ENCODE measurements at places on chromosomes 4 and X. TPM values are rescaled to one million over a fixed set of nuclear protein-coding genes. Genes with fewer than 3 reads are reported as not detected.

PIR gene
- 2.6 TPM for total RNA-seq

DNA sequence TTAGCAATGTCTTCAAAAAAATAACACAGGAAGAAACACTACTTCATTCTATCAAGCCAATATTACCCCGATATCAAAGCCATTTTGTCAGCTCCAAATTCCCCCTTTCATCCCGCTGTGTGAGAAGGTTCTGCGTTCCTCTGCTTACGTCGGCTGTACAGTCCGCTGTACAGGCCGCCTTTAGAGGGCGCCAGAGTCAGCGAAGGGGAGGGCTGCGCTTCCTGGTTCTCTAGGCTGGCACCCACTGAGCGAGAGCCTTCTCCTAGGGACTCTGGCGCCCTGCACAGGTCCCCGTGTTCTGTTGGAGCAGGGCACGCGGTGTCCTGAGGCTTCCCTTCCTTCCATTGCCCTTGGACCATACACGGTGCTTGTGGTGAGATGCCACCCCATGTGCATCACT lies 25.3 kb upstream of the CT45A1 start:
- H3K4me1 ChIP-seq: no peaks in the 10 kb centered on the region
- peak; percentile 34 for DNase-seq
- H3K4me3 ChIP-seq: no peak overlapping the region
- H3K27me3 ChIP-seq: no peaks in the 10 kb centered on the region
- H3K36me3 ChIP-seq: no peaks in the 10 kb centered on the region
- H3K27ac ChIP-seq: no peak overlapping the region

- DNase-seq: no peak
- no peak overlapping the region for H3K4me3 ChIP-seq
- H3K27me3 ChIP-seq: no peaks in the 10 kb centered on the region
- H3K27ac ChIP-seq: no peak overlapping the region
These were observed 106.9 kb upstream of the FTHL17 start for GRCh38 chrX:31178769-31179125.

- H3K27me3 ChIP-seq: no peaks in the 10 kb centered on the region
- H3K36me3 ChIP-seq: no peaks in the 10 kb centered on the region
- H3K4me3 ChIP-seq: no peak overlapping the region
- H3K4me1 ChIP-seq: no peaks in the 10 kb centered on the region
- no peak overlapping the region for H3K27ac ChIP-seq
These were observed 1146.9 kb downstream of the PDHA2 start for GRCh38 chr4:96986816-96987215.

GNRHR gene
- total RNA-seq: not detected

LGI2 gene
- 20.5 TPM for total RNA-seq

GRCh38 chr4:94452476-94453371 lies 982 bp downstream of the PDLIM5 start:
- DNase-seq: peak; percentile 54
- no peaks in the 10 kb centered on the region for H3K36me3 ChIP-seq
- peak overlapping the region; percentile 86 for H3K27ac ChIP-seq

DNA sequence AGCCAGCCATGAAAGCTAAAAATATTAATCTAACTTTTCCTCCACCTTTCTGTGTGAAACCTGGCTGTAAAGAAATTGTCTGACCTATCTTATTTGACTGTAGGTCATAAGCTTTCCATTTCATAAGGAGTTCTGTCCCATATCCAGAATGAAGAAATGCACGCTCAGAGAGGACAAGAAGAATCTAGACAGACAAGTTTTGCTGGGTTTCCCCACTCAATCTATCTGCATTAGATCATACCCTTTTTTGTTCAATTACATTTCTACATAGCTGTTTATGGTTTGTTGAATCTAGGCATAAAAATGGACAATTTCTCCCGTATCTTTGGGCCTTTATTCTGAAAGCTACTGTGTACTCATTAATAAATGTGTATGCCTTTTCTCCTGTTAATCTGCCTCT lies 1495.1 kb downstream of the C4orf33 start:
- no peaks in the 10 kb centered on the region for H3K4me1 ChIP-seq
- H3K27ac ChIP-seq: no peak overlapping the region
- H3K27me3 ChIP-seq: peaks cover 4% of the 10 kb centered on the region

DNA sequence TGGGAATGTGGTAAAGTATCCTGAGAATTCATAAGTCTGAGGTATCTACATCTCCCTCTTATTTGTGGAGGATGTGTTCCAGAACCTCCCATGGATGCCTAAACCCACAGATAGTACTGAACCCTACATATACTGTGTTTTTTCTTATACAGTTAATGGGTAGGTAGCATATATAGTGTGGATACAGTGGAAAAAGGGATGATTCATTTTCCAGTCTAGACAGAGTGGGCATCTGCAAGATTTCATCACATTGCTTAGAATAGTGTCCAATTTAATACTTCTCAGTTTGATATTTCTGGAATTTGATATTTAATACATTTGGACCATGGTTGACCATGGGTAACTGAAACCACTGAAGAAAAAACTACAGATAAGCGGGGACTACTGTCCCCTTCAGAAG lies 155.0 kb upstream of the ANKRD50 start:
- H3K27ac ChIP-seq: no peak overlapping the region
- no peaks in the 10 kb centered on the region for H3K36me3 ChIP-seq
- DNase-seq: no peak
- H3K4me1 ChIP-seq: no peaks in the 10 kb centered on the region
- H3K27me3 ChIP-seq: no peaks in the 10 kb centered on the region
- H3K4me3 ChIP-seq: no peak overlapping the region

DNA sequence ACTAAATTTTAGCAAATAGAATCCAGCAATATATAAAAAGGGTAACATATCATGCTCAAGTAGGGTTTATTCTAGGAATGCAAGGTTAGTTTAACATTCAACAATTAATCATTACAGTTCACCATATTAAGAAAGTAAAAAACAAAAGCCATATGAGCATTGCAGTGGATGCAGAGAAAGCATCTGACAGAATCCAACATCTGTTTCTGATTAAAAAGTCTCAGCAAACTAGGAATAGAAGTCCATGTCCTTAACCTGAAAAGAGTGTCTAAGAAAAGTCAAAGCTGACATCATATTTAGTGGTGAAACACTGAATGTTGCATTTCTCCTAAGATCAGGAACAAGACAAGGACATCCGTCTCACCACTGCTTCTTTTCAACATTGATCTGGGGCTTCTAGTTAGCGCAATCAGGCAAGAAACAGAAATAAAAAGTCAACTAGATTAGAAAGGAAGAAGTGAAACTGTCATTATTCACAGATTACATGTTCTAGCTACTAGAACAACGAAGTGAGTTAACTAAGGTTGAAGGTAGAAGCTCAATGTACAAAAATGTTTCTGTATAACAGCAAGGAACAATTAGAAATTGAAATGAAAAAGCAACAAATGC lies 49.3 kb downstream of the MRPL1 start:
- no peaks in the 10 kb centered on the region for H3K27me3 ChIP-seq
- no peaks in the 10 kb centered on the region for H3K4me1 ChIP-seq
- DNase-seq: no peak
- H3K36me3 ChIP-seq: no peaks in the 10 kb centered on the region

- no peaks in the 10 kb centered on the region for H3K36me3 ChIP-seq
- no peak overlapping the region for H3K27ac ChIP-seq
- no peak for DNase-seq
- H3K27me3 ChIP-seq: peaks cover 7% of the 10 kb centered on the region
These were observed 3.9 kb downstream of the MAD2L1 start for GRCh38 chr4:120062663-120063195.

DNA sequence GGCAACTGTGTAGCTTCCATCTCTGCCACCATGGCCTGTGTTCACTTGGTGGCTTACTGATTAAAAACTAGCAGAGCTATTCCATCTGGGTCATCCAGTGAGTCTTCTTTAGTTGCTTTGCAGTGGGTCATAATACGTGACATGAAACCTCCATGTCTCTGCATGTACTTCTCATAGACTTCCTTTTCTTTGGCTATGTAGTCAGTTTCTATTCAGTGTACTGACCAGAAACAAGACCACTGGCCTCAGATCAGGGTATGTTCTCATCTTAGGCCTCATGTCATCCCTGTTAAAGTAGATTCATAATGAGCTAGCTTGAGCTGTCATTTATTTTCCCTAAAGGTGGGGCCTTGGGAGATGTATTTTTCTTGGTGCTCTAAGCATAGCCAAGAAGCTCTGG lies 195.2 kb downstream of the CCNG2 start:
- no peak for DNase-seq
- no peak overlapping the region for H3K4me3 ChIP-seq
- H3K27me3 ChIP-seq: no peaks in the 10 kb centered on the region

MAGEC1 gene
- not detected for total RNA-seq

GRCh38 chrX:21698272-21698671 lies 40.1 kb upstream of the KLHL34 start:
- no peaks in the 10 kb centered on the region for H3K36me3 ChIP-seq
- DNase-seq: no peak
- H3K4me3 ChIP-seq: no peak overlapping the region
- H3K27ac ChIP-seq: no peak overlapping the region

GRCh38 chrX:43238461-43238945 lies 417.6 kb upstream of the MAOA start:
- H3K4me1 ChIP-seq: no peaks in the 10 kb centered on the region
- no peak overlapping the region for H3K4me3 ChIP-seq
- no peaks in the 10 kb centered on the region for H3K36me3 ChIP-seq
- H3K27ac ChIP-seq: no peak overlapping the region
- H3K27me3 ChIP-seq: peaks cover 2% of the 10 kb centered on the region

- H3K36me3 ChIP-seq: peaks cover 5% of the 10 kb centered on the region
- no peak for DNase-seq
- no peaks in the 10 kb centered on the region for H3K27me3 ChIP-seq
- H3K4me1 ChIP-seq: peaks cover 10% of the 10 kb centered on the region
- H3K4me3 ChIP-seq: no peak overlapping the region
- H3K27ac ChIP-seq: no peak overlapping the region
These were observed 139.5 kb downstream of the SH3KBP1 start for GRCh38 chrX:19747652-19748610.

FAM199X gene
- 14.9 TPM for total RNA-seq

DNA sequence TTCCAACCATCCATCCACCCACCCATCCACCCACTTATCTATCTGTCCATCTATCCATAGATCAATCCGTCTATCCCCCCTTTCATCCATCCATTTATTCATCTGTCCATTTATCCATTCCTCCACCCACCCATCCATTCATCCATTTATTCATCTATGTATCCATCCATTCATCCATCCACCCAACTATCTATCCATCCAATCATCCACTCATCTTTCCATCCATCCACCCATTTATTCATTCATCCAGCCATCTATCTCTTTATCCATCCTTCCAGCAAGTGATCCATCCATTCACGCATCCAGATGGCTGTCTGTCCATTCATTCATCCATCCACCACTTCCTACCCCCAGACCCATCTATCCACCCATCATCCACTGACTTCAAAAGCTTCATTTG lies 84.0 kb upstream of the CD99 start:
- DNase-seq: no peak
- peak overlapping the region; percentile 2 for H3K4me3 ChIP-seq
- H3K36me3 ChIP-seq: no peaks in the 10 kb centered on the region
- no peaks in the 10 kb centered on the region for H3K4me1 ChIP-seq

ADH6 gene
- not detected for total RNA-seq

DNA sequence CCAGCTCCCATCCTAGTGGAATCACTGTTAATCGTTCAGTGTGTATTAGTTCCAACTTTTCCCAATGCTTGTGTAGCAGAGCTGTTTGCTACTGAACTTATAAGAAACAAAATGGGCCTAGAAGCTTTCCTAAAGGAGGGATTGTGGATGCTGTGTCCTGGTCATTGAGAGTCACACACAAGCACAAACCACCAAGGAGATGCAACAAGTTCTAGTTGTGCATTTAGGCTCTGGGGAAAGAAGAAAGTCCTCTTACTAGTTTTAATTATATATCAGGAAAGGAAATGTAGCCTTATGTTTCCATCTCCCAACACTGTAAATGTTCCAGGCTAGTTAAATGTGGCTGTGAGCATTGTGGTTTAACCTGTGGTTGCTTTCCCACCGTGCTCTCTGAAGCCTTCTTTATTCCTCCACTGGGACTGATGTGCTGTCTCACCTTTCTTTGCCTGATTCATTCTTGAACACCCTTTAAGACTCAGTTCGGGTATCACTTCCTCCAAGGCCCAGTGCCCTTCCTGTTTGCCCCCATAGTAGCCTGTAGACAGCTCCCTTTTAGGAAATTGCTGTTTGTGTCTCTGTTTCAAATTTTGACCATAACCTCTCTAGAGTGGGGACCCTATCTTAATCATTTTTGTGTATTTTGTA lies 34.3 kb downstream of the ATP10D start:
- no peaks in the 10 kb centered on the region for H3K36me3 ChIP-seq
- H3K27me3 ChIP-seq: no peaks in the 10 kb centered on the region
- DNase-seq: no peak
- no peak overlapping the region for H3K4me3 ChIP-seq

TNMD gene
- not detected for total RNA-seq

GRCh38 chr4:55411621-55412020 lies 15.9 kb downstream of the TMEM165 start:
- DNase-seq: no peak
- no peak overlapping the region for H3K27ac ChIP-seq
- peaks cover 17% of the 10 kb centered on the region for H3K4me1 ChIP-seq
- H3K36me3 ChIP-seq: no peaks in the 10 kb centered on the region

FAM9B gene
- total RNA-seq: not detected

- H3K36me3 ChIP-seq: no peaks in the 10 kb centered on the region
- no peak overlapping the region for H3K27ac ChIP-seq
- no peak for DNase-seq
- H3K4me1 ChIP-seq: peaks cover 5% of the 10 kb centered on the region
These were observed 162.3 kb downstream of the CPEB2 start for GRCh38 chr4:15164571-15164970.

DNA sequence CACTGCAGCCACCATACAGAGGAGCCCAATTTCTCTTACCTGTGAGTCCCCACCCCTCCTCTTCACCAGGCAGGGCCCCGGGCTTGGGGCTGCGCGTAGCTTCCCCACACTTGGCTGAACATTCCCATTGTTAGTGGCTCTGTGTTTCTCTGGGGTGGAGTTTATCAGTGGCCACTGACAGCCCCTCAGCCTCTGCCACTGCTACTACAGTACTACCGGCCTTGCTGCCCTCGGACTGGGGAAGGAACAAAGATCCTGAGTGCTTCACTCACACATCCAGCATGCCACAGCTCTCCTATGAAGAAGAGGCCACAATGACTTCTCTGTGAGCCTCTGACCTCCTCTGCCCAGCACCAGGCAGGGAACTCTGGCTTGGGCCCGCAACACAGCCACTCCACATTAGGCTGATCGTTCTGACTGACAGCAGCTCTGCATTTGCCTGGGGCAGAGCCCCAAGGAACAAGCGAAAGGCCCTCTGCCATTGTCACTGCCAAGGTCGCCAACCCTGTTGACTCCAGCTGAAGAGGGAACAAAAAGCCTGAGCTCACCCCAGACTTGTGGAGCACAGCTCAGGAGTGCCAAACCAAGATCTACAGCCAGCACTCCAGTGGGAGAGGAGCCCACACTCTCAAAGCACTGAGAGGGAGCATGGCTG lies 24.0 kb downstream of the ABCB7 start:
- no peaks in the 10 kb centered on the region for H3K36me3 ChIP-seq
- H3K4me1 ChIP-seq: peaks cover 7% of the 10 kb centered on the region

RAI2 gene
- 1.4 TPM for total RNA-seq

DNA sequence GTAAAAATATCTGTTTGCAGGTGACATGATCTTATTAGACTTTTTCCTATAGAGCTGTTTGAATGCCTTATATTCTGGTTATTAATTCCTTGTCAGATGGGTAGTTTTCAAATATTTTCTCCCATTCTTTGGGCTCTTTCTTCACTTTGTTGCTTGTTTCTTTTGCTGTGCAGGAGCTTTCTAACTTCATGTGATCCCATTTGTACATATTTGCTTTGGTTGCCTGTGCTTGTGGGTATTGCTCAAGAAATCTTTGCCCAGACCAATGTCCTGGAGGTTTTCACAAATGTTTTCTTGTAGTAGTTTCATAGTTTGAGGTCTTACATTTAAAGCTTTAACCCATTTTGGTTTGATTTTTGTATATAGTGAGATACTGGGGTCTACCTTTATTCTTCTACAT lies 63.0 kb downstream of the MAGED1 start:
- H3K36me3 ChIP-seq: no peaks in the 10 kb centered on the region
- no peak for DNase-seq
- no peak overlapping the region for H3K27ac ChIP-seq
- H3K4me3 ChIP-seq: no peak overlapping the region

MSX1 gene
- 0.22 TPM for total RNA-seq

Data from glutamatergic neuron (in vitro differentiated cells).